EH (cell line): ENCODE measurements at places on chromosomes 3 and 15.

DNA sequence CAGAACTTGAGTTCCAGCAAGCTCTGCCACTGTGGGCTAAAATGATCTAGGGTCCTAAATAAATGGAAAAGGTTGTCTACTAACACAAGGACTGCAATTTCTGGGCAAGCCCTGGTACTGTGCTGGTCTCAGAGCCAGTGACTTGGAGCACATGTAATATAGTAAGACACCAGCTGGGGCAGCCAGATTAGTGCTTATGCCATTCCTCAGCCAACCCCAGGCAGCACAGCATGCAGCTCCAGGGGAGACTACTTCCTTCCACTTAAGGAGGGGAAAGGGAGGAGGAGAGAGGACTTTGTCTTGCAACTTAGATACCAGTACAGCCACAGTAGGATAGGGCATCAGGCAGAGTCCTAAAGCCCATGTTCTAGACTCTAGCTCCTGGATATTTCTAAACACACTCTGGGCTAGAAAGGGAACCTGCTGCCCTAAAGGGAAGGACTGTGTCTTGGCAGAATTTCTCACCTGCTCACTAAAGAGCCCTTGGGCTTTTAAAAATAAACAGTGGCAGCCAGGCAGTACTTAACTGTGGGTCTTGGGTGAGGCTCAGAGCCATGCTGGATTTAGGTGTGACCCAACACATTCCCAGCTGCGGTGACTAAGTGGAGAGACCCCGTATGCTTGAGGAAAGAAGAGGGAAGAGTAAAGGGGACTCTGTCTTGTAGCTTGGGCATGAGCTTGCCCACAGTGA is 223.7 kb upstream of the BCHE start:
- no peak for DNase-seq

DNA sequence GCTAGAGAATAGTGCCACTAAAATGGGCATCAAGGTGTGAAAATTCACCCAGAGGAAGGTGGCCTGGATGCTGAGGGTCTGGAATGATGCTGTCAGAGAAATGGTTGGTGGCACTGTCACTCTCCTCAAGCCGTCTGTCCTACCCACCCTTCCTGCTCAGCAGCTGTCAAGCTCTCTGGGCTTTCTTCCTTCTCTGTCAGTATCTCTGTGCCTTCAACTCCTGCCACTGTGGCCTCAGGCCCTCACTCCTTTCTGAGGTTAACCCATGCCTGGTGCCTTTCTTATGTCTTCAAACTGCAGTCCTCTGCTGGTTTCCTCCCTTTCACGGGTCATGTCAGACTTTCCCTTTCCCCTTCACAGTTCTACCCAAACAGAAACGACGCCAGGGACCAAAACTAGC is 4.4 kb downstream of the MYO5C start:
- no peak for DNase-seq

DNA sequence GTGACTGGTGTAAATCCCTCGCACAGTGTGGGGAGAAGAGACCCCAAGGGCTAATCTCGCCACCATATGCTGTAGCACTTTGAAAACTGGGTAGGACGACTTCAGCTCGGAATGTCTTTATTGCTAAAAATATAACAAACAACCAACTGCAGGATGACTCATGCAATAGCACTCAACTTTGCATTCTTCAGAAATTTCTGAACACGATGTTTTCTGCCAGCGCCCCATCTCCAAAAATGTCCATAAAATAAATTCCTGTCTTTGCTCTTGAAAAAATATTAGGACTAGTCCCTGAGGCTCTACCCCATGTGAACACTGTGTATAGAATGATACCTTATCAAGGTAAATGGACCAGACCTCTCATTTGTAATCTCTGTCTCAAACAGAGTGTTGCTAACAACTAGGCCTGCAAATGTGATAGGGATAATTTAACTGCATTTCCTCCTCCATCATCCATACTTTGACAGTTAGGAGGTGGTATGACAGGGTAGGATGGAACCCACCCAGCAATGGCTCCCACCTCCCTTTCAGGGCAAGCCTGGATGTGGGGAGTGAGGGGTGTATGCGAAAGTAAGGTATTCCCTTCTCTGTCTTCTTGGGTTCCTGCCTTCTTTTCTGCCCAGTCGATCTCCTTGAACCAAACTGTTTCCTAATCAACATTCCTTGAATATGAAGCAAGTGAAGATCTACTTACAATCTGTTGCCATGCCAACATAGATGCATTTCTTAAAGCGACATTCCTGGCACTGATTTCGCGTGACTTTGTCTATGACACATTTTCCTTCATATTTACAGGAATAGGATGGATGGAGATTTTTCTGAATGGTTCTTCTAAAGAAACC is 201.1 kb downstream of the NR1D2 start:
- DNase-seq: peak; percentile 98

- DNase-seq: peak; percentile 60
Measured at GRCh38 chr3:3200632-3201212, 21.2 kb upstream of the CRBN start.

GRCh38 chr3:80734483-80734882 is 966.7 kb upstream of the ROBO1 start:
- DNase-seq: no peak

GRCh38 chr15:68572921-68573320 is 5.9 kb upstream of the CORO2B start:
- DNase-seq: no peak

DNA sequence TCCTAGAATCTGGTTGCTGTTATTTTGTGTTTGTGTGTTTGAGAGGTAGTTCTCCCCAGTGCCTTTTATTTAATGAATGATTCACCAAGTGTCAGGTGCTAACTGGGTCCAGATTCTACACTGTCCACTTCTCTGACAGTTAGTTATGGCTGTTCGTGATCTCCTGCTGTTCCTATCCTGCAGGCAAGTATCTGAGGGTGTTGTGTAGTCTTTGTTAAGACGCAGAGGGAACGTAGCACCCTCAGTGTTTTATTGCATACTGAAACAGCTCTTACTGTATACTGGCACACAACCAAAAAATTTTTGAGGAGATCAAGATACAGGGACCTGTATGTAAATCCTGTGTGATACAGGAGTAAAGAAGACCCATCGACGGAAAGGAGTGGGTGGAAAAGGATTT is 1271.3 kb downstream of the ROBO1 start:
- no peak for DNase-seq

DNA sequence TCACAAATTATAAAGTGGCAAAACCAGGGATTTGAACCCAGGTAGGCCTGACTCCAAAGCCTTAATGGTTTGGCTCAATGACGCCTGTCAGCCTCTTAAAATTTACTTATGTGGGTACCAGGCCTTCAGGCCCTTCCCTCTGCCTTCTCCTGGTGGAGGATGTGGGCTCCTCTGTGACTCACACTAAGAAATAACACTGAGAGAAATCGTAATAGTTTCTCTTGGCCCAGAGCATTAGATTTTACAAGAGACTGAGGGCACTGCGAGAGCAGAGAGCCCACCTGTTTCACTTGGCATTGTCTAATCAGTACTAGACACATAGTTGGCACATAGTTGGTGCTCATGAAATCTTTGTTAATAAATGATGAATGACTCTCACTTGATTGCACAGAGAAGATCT is 505.2 kb downstream of the SHQ1 start:
- DNase-seq: peak; percentile 68

GRCh38 chr3:168618827-168619470 is 523.2 kb upstream of the GOLIM4 start:
- DNase-seq: no peak

- peak; percentile 23 for DNase-seq
Measured at GRCh38 chr3:173191611-173192010, 50.6 kb upstream of the SPATA16 start.

DNA sequence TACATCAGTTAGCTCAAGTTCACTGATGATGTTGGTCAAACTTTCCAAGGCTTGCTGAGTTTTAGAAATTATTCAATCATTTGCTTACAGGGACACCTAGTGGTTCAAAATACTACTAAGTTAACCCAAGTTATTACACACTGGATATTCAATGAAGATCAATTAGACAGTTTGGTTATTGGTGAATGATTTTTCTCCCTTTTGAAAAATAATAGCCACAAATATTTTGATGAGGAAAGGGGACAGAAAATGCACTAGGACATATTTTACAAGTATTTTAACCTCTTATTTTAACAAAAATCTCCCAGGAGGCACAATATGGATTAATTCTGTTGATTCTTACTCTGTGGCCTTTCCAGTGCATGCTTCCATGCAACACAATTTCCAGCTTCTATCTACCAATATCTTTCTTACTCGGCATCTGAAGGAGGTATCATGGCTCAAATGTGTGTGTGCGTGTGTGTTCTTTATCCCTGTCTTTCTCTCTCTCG is 20.1 kb upstream of the GOLGA6L2 start:
- peak; percentile 18 for DNase-seq
